ENCODE measurements at places on chromosomes 1 and 21.

GRCh38 chr1:212477680-212478466 is 45.2 kb downstream of the NENF start:
- no peak for DNase-seq

GRCh38 chr1:2799811-2800663 is 1.5 kb downstream of the TTC34 start:
- DNase-seq: no peak

GRCh38 chr1:228472655-228473054 is 14.5 kb upstream of the RNF187 start:
- DNase-seq: no peak

DNA sequence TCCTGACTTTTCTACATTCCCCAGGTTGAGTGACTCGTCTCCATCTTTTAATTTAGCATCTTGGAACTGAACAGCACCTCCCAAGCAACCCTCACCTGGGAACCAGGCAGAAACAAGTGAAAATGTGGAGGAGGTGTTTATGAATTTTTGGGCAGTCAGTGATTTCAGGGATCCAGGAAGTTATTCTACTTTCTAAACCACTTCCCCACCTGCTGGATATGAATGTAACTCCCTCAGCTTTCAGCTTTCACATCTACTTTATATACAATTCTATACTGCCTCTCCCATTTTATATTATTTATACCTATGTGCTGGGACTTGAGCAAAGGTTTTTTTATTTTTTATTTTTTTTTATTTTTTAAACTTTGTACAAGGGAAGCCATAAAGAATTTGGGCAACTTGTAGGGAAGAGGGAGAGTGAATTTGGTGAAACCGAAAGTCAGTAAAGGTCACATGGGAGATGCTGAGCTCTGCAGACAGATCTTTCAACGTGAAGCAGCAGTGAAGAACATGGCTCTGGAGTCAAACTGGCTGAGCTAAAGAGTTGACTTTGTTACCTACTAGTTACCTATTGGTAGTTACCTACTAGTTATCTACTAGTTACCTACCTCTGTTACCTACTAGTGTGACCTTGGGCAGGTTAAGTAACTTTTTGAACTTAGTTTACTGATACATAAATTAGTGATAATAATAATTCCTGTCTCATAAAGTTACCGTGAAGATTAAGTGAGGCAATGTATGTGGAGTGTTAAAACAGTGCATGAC is 45.5 kb downstream of the DDR2 start:
- no peak for DNase-seq

- DNase-seq: no peak
Observed at GRCh38 chr1:147243841-147244240, 1.4 kb downstream of the CHD1L start.

All from putamen (tissue), 1 donor.